ENCODE measurements at places on chromosomes 16 and 17. TPM values are rescaled to one million over a fixed set of nuclear protein-coding genes. Genes with fewer than 3 reads are reported as not detected.

DNA sequence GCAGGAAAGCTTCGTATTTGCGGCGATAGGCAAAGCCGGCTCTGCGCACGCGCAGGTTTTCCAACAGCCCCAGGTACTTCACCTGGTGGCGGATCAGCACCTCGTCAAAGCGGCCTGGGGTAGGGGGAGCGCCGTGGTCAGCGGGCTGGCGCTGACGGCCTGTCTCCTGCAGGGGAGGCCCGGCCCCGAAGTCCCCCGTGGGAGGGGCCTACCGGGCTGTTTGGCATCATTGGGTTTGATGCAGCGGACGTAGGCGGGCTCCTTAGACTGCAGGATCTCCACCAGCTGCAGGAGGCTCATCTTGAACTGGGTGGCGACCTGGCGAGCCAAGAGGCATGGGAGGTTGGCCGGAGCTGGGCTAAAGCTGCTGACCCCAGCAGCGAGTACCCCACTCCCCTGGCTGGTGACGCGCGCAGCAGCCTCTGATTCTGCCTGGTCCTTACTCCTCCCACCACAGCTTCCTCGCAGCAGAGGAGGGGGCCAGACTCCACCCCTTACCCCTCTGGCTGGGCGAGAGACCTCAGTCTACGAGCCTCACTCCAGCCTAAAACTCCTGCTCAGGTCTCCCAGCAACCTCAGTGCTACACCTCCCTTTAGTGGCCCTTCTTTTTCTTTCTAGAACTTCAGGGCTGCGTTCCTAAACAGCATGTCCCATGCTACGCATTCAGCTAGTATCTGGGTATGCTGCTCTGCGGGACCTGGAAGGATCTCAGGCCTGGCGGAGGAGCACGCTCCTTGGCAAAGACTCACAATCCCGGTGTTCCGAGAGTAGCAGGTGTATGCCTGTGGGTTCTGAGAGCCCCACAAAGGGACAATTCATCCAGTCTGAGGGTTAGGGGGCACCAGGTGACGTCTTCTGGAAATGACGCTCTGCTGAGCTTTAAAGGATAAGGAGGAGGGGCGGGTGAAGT, 16.1 kb upstream of the CRK start:
- no peak for DNase-seq

DNA sequence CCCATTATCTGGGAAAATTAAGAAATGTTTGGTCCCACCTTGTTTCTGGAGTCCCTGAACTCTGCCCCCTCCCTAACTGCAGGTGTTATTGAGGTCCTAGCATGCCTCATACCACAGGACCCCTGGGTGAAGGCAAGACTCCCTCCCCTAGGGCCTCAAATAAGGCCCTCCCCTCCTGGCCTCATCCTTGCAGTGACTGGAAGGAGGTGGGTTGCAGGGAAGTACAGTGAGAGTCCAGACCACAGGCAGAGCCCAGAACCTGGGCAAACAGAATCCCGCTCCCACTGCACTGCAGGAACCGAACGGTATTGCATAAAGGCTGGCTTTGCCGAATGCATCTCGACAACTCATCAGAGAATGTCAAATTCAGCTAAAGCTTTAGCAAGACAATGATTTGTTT, 126.6 kb downstream of the ASIC2 start:
- no peak for DNase-seq

DNA sequence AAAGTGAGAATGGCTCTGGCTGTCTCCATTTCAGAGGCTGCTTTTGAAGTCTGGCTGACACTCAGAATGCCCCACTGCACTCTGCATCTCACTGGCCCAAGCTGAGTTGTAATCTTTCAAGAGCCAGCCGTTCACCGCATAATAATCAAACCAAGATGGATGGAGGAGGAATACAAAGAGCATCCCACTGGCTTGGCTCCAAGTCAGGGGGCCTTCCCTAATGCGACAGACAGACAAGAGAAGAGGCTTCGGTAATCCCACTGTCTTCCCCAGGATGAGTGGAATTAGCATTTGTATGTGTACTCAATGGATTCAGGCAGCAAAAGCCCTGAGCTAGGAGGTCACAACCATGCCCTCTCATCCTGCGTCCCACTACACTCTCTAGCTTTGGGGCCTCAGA, 68.0 kb downstream of the CBLN1 start:
- no peak for DNase-seq

GRCh38 chr17:17079336-17079735, 37.1 kb downstream of the MPRIP start:
- DNase-seq = peak; percentile 35

- no peak for DNase-seq
Observed at GRCh38 chr17:27453471-27453870, 2.8 kb upstream of the KSR1 start.

GRCh38 chr17:28345419-28346198, 10.0 kb downstream of the TNFAIP1 start:
- DNase-seq = no peak

GRCh38 chr16:75048530-75048929, 49.7 kb downstream of the ZNRF1 start:
- DNase-seq = no peak

GRCh38 chr17:44308865-44309264, 464 bp downstream of the RUNDC3A start:
- no peak for DNase-seq

- DNase-seq = peak; percentile 76
Observed at GRCh38 chr17:16491703-16492612, at the start of gene LRRC75A. Gene LRRC75A (minus strand): TSS chr17:16492193. CDS start chr17:16491990, 203 bp downstream.

GRCh38 chr17:61307905-61308886, 91.4 kb upstream of the TBX2 start:
- DNase-seq = no peak

DNA sequence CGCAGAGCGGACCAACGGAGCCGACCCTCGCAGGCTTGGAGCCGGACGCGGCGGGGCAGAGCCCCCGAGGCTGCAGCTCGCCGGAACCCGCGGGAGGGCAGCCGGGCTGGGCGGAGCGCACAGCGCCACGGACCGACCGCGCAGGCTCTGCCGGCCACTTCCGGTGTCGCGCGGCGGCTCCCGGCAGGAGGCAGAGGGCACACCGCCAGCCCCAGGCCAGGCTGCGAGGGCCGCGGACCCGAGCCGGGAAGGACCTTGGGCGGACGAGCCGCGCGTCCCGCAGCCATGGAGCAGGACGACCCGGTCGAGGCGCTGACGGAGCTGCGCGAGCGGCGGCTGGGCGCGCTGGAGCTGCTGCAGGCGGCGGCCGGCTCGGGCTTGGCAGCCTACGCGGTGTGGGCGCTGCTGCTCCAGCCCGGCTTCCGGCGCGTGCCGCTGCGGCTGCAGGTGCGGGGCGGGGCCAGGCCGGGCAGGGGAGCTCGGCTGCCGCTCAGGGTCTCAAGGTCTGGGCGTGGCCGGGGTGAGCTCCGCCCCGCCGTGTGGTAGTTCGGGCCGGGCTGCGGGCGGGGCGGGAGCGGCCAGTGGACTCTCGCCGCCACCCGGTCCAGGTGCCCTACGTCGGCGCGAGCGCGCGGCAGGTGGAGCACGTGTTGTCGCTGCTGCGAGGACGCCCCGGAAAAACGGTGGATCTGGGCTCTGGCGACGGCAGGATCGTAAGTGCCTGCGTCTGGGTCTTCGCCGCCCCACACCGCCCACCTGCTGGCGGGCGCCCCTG, at the start of gene ANTKMT:
Gene ANTKMT (plus strand): TSS at position 157 of the 775 bp plus-strand sequence. CDS start 129 bp downstream, at position 286.
- DNase-seq = peak; percentile 89

DNA sequence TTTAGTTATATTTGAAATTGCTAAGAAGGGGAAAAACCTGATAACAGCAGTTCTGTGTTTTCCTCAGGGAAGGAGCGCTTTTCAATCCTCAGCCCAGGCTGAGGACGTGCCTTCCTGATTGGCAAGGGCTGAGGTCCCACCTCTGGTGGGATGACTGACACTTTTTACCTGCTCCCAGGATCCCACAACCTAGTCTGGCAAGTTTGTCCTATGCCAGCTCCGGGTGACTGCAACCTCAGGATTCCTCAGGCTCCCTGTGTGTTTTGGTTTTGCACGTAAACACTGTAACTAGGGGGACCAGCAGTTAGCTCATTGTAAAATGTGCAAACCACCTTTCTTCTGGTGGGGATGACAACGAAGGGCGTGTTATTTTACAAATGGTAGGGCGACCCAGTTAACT, 7.5 kb downstream of the MARCHF10 start:
- no peak for DNase-seq

DNA sequence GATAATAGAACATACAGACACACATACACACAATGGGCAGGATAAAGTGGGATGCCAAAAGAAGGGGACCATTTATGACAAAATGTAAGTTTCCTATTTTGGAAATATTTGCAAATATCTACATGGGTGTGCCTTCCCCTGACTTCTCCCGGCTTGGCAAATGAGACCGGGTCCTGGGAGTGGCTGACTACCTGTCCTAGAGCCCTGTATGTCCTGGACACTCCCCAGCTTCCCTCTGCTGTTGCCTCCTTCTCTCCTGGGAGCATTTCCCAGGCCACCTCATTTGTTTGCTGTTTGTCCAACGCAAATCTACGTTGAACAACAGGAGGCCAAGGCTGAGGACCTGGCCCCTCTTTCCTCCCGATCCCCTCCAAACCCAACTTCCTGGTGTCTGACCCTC, 16.9 kb downstream of the PECAM1 start:
- DNase-seq = no peak

DNA sequence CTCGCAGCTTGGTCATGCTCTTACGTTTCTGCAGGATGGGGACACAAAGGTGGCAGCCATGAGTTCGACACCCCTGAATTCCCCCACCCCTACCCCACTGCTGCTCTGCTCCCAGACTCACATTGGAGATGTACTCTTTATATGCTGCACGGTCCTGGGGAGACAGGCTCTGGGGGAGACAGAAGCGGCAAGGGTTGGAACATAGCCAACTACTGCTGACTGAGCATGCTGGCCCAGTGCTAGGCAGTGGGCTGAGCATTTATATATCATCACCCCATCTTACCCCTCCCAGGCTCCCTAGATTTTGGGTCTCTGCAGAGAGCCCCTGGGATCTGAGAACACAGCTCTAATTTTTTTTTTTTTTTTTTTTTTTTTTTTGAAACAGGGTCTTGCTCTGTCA, 8.1 kb upstream of the ATXN7L3 start:
- DNase-seq = no peak

GRCh38 chr17:13544292-13544691, 57.4 kb downstream of the HS3ST3A1 start:
- DNase-seq = no peak

DNA sequence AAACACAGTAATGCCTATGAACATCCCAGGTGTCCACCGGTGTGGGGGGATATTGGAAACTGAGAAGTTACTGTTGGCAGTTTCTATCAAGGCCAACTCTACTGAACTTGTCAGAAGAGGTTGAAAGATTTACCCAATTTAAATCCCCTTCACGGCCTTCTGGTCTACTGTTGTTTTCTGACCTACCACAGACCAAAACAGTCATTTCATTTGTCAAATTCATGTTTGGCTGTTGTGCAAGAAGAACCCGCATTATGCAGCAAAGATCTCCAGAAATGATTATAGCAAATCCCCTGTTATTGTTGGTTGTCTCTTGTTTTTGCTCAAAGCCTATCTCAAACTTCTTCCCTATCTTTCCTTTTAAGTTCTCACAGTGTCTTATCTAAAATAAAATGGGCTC, 73.1 kb upstream of the MAF start:
- no peak for DNase-seq

DNA sequence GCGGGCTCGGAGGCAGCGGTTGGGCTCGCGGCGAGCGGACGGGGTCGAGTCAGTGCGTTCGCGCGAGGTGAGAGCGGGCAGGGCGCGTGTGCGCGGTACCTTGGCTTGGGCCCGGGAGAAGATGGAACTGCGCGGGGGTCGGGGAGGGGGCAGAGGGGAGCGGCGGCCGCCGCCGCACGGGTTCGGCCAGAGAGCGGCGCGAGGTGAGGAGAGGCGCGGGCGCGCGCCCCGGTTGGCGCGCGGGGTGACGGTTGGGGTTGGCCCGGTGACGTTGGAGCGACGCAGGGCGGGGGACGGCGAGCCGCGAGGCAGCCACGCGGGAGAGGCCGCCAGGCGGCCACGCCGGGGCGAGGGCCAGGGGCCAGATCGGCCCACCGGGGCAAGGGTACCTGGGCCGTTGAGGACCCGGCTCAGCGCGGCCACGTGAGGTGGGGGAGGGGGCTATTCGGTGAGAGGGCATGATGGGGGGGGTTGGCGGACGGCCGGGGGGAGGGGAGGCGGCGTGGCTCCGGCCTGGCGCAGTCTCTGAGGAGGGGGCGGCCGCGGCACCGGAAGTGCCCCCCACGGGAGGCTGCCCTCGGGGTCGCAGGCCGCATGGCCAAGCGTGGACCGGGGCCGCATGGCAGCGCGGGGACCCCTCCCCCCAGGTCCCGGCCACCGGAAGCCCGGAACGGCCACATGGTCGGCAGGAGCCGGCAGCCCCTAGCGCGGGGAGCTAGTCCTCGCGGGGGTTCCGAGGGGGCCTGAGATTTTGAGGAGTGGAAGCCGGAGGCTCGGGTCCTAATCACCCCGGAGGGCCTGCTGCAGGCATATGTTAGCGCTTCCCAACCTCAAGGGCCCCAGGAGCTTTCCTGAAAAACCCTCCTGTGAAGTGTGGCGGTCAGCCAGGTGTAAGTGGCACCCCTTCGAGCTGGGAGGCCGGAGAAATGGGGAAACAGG, 527 bp downstream of the EIF5A start:
- no peak for DNase-seq

DNA sequence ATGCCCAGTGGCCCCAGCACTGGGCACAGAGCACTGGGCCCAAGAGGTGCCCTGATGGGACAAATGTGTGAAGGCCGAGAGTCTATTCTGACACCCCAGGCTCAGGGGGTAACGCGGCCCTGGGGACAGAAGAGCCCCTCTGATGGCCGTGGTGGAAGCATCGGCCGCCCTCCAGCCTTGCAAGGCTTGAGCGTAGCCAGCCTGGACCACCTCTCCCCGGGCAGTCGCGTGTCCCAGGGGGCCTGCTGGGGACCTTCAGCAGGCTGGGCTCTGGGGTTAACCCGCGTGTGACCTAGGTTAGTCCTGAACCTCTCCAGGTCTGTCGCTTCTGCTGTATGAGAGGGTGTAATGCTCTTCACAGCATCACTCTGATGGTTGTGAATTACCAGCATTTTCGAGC, 40.8 kb downstream of the NOS2 start:
- DNase-seq = no peak

DNA sequence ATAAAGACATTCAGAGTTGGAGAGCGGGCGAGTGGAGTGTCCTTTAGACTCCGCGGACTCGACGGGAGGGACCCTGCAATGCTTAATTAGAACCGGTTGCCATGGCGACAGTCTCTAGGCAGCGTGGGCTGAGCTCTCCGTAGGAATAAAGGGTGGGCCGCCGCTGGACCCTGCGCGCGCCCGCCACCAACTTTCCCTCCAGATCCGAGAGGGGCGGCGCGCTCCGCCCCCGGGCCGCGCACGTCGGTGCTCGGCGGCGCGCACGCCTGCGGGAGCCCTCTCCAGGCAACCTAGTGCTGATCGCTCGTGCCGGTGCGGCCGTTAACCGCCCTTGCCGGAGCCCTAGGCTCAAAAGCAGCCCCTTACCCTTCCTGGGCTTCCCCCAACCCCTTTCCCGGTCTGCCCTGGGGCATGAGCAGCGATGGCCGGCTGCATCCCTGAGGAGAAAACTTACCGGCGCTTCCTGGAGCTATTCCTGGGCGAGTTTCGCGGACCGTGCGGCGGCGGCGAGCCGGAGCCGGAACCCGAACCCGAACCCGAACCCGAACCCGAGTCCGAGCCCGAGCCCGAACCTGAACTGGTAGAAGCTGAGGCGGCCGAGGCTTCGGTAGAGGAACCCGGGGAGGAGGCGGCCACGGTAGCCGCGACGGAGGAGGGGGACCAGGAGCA, at the start of gene PPM1E:
Gene PPM1E (plus strand): TSS at position 278 of the 669 bp plus-strand sequence.
- DNase-seq = no peak

Gene RHBDL1
- 2.1 TPM for total RNA-seq

Gene ST6GALNAC1
- 6.1 TPM for total RNA-seq

Gene PRSS8
- total RNA-seq = not detected

Gene COPZ2
- total RNA-seq = 52.9 TPM

Gene TNS4
- not detected for total RNA-seq

Gene EVPL
- 0.11 TPM for total RNA-seq

Gene CD68
- 40.4 TPM for total RNA-seq

Gene GCGR
- not detected for total RNA-seq

Gene RPS2
- total RNA-seq = 907 TPM

Gene LYZL6
- total RNA-seq = not detected
